Posterior cingulate gyrus (tissue), 11 donors: ENCODE measurements at places on chromosomes 5 and 9.

DNA sequence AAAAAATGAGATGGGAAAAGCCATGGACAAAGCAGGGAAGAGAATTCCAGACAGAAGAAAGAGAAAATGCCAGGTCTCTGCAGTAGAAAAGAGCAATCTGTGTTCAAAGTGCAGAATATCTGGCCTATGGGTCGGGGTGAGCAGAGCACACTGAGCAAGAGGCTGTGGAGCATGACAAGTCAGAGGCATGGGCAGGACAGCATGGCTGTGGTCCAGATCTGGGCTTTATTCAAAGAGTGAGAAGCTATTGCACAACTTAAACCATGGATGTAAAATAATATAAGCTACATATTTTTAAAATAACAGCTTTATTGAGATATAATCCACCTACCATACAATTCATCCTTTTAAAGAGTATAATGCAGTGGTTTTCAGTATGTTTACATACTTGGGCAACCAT, 133.1 kb upstream of the SPDL1 start:
- no peak for DNase-seq

DNA sequence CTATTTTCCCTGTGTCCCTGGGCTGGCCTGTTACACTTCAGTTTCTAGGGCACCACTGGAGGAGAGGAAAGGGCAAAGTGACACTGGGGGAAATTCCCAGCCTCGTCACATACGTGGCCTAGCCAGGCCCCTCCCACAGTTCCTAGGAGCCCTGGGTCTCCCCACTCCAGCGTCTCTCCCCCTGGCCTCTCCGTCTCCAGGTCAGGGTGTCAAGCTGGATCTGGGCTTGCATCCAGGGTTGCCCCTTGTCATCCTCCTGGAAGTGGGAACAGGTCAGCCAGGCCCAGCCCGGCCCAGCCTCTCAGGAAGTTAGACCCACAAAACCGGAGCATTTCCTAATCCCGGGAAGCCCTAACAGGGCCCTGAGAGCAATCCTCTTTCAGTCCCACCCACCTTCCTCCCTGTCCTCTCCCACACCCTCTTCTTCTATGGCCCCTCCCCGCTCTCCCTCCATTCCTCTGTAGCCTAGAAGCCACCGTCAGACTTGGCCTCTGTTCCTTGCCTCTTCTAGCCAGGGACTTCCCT, 4.7 kb upstream of the TNIP1 start:
- no peak for DNase-seq

DNA sequence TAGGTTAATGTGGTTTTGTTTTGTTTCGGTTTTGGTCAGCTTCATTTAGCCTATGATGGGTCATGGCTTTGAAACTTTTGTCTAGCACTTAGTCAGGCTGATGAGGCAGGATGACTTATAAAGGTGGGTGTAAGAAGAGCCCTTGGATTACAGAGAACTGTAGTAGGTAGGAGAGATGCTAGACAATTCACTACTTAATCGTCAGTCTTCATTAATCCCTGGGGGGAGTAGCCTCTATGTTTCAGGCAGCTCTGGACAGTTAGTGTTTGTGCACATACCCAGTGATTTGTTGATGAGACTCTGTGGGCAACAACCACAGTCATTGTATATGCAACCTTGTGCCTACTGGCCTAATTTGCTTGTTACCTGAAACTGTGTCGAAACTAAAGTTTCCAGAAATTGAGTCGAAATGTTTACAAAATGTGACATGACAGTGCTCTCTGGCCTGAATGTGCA, 113.3 kb downstream of the MTREX start:
- no peak for DNase-seq

DNA sequence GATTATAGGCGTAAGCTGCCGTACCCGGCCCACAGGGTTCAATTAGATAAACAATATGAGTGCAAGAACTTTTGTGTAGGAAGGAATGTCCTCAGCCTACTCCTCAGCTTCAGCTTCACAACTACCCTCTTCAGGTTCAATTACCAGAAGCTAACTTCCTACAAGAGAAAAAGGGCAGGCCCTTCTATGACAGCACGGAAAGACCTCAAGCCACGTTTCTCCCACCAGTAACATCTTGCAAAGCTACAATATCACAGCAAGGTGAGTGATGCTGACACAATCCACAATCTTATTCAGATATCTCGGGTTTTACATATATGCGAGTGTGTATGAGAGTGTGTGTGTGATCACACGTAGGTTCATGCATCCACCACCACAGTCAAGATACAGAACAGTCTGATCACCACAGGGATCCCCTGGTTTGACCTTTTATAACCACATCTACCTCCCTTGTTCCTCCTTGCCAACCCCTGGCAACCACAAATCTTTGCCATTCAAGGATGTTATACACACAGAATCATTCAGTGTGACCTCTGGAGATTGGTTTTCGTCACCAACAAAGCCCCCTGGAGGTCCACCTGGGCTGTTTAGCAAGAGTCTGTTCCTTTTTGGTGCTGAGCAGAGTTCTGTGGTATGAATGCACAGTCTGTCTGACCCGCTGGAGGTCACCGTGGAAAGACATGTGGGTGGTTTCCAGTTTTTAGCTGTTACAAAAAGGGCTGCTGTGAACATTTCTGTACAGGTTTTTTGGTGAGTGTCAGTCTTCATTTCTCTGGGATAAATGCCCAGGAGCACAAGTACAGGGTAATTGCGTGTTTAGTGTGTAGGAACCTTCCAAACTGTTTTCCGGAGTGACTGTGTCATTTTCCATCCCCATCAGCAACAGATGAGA, 38.2 kb downstream of the IPPK start:
- no peak for DNase-seq

DNA sequence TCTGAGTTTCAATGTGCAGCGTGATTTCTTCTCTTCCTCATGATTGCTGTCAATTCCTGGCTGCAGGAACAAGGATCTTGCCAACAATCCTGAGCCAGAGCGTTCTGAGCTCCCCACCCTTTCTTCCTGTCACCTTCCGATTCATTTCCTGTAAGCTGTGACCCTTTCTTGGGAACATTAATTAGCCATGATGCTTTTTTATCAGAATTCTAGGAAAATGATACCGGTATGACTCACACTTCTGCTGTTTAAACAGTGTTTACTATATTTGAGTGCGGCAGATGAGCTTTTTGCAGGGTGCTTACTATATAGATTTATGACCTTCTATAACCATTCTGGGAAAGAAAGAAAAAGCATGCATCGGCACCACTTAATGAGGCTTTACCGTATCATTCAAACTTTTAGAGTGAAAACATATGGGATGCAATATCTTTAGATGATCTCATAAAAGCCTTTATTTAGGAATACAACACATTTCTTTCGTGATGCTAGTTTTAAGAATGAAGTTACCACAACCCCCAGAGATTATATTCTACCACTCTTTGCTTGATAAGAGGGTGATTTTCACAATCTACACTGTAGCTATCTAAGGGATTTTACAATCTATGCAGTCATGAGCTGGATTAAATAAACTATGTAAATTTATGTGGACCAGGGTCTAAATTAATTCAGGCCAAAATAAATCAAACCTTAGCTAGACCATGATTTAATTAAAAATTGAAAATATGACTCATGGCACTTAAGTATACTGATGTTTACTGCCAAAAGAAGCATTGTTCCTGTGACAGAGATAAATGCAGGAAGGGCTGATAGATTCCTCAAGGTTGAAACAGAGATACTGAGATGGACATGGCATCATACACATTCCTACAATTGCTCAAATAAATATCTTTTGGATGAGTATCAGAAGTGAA, 38.0 kb upstream of the OSMR start:
- DNase-seq = no peak

DNA sequence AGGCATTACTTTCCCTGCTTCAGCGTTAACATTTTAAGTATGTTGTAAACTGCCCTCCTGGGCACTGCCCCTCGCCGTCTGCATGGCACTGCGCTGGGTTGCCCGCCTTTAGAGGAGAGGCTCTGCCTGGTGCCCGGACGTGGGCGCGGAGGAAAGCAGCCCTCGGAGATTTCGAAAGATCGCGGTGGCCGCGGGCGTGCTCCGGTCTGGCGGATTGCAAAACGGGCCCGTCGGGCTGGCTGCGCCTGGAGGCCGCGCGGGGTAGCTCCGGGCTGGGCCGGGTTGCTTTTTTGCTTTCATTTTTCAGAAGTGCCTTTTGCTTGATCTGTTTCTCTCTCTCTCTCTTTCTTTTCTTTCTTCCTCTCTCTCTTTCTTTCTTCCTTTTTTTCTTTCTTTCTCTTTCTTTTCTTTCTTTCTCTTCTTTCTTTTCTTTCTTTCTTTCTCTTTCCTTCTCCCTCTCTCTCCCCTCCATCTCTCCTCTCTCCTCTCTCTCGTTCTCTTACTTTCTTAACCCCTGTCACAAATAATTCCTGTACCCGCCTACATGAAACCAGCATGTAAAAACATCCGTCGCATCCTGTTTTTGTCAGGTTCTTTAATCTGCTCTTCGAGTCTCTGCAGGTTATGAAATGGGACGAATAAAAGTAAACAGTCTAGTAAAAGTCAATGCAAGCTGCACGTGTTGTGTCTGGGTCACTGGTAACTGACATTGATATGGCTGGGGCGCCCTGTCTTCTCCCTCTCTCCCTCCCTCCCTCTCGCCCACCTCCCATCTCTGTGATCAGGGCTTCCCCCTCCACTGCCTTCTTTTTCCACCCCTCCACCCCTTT, 1.7 kb downstream of the FST start:
- DNase-seq = peak; percentile 55

GRCh38 chr9:76926324-76926741, 20.4 kb upstream of the PRUNE2 start:
- DNase-seq = no peak

- DNase-seq = no peak
Observed at GRCh38 chr5:109155625-109156024, 254.1 kb downstream of the PJA2 start.

DNA sequence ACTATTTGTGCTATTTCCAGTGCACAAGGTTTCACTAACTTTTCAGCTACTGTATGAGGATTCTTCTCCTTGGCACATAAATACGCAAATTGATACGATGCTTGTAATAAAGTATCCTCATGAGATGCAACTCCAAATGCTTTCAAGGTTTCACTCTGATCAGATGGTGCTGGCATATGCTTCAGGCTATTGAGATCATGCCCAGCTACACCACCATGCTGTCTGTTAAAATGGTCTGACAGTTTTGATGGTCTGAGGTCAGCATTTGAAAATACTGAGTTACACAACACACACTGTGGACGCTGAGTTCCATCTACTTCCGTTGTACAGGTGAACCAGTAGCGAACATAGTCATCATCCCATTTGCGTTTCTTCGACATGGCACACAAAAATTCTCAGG, 4.7 kb downstream of the FAM200C start:
- DNase-seq = no peak

GRCh38 chr5:176835918-176836317, 25.6 kb downstream of the UNC5A start:
- no peak for DNase-seq

GRCh38 chr9:98999152-98999525, 55.4 kb downstream of the COL15A1 start:
- no peak for DNase-seq

GRCh38 chr9:81083854-81084512, 605.4 kb downstream of the TLE1 start:
- no peak for DNase-seq

- DNase-seq = no peak
Observed at GRCh38 chr9:10168241-10168640, 444.6 kb downstream of the PTPRD start.

DNA sequence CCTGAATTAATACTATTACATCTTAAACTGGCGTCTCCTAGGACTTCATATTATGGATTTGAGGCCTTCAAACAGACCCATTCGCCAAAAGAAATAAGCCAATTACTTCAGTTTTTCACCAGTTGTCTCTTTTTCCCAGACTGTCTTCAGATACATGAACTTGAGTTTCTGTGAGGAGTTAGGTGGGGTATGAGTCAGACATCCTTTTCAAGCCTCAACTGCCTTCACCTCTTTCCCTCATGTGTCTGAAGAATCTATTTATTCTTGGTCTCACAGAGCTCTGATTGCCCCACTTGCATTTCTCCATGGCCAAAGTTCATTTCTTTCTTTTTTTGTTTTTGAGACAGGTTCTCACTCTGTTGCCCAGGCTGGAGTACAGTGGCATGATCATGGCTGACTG, 12.5 kb downstream of the WNT8A start:
- DNase-seq = no peak

- DNase-seq = peak; percentile 7
Observed at GRCh38 chr5:112417931-112418658, 982 bp downstream of the EPB41L4A start.

DNA sequence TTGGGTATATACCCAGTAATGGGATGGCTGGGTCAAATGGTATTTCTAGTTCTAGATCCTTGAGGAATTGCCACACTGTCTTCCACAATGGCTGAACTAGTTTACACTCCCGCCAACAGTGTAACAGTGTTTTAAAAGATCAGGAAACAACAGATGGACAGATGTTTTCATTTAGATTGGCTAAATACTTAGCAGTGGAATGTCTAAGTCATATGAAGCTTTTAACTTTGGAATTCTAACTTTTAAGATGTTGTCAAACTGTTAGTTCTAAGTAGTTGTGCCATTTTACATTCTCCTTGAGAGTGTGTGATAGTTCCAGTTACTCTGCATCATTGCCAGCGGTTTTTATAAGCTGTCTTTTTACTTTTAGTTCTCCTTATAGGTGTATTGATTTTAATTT, 688.8 kb downstream of the SEMA5A start:
- DNase-seq = no peak

DNA sequence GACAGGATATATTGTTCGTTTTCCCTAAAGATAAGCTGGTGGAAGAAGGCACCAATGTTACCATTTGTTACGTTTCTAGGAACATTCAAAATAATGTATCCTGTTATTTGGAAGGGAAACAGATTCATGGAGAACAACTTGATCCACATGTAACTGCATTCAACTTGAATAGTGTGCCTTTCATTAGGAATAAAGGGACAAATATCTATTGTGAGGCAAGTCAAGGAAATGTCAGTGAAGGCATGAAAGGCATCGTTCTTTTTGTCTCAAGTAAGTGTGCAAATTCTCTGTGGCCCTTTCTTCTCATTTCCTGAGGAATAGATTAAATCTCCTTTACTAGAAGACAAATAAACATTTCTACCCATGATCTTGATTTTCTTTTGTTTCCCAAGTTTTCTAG, 38.0 kb downstream of the OSMR start:
- no peak for DNase-seq
